Renal pelvis (tissue), 12 donors: ENCODE measurements at places on chromosomes 1 and 21.
A peak's percentile ranks its signal among the peaks of the same experiment; 100 is the strongest.

- DNase-seq: no peak
Measured at GRCh38 chr1:36871146-36871971, 163.0 kb downstream of the GRIK3 start.

DNA sequence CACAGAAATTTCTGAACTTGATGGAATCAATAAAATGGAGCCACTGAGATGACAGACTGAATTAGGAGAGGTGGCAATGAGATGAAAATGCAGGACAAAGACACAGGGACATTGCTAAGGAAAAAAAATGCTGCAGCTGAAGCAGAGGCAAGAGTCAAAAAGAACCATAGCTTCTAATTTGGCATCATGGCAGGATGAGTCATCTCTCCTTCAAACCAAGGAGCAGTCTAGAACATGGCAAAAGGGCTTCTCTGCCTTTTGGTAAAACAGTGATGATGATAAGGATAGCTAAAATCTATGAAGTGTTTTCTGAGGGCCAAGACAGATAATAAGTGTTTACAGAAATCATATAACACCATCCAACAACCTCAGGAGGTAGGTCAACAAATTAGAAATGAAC is 16.8 kb downstream of the SLC19A2 start:
- no peak for DNase-seq

GRCh38 chr1:97603776-97604175 is 317.1 kb downstream of the DPYD start:
- DNase-seq: peak; percentile 2

DNA sequence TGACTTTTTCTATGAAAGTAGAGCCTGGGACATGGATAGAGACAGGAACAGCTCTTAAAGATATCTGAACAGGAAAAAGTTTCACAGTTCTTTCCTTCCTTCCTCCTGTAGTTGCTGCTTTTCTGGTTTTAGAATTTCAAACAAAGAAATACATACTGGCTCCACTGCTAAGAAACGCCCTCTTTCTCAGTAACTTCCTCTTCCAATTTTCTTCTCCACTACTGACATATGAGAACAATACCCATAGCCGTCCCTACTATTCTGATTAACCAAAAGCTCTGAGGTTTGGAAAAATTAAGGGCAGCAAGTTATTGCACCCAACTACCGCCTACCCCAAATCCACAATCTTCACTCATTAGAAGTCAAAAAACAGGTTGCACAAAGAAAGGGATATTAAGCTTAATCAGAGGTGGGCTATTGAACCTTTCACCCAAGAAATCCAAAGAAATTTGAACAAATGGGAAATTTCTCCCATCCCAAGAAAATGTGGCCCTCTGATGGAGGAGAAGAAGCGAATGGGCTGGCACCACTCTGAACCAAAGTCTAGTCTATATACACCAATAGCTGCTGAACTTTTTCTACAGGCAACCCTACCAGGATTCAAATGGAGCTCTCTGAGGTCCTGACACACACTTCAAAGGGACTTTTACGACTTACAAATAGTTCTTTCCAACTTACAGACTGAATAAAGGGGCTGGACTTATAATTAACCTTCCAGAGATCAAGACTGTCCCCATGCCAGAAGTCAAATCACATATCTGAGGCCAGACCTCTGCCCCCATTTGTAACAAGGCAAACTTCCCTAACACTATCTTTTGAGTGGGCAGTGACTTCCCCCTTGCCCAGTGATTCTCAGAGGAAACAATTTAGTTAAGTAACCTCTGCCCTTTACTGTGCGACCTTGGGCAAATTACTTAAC is 1.7 kb downstream of the WASF2 start:
- DNase-seq: peak; percentile 31

DNA sequence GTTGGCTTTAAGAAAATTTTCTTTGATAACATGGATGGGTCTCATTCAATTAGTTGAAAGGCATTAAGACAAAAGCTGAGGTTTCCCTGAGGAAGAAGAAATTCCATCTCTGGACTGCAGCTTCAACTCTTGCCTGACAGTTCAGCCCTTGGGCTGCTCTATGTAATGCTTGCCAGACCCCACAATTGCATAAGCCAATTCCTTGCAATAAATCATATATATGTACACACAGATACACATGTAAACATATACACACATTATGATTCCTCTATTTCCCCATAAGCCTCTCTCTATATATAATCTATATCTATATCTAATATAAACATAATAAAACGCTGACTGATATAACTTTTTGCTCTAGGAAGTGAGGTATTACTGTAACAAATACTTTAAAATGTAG is 301.5 kb upstream of the PRMT6 start:
- no peak for DNase-seq

DNA sequence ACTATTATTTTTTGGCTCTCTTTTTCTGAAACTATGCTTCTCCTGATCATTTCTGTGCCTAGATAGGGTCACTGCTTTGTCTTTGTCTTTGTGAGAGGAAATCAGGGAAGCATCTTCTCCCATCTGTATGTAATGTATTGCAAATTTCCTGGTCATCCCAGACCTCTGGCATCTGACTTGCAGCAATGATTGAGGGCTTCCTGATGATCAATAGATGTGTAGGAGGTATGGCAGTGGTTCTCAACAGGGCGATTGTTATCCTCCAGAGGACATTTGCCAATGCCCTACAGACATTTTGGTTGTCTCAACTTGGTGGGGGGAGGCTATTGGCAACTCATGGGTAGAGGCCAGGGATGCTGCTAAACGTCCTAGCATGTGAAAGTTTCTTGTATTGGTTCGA is 64.7 kb downstream of the RGL1 start:
- no peak for DNase-seq

DNA sequence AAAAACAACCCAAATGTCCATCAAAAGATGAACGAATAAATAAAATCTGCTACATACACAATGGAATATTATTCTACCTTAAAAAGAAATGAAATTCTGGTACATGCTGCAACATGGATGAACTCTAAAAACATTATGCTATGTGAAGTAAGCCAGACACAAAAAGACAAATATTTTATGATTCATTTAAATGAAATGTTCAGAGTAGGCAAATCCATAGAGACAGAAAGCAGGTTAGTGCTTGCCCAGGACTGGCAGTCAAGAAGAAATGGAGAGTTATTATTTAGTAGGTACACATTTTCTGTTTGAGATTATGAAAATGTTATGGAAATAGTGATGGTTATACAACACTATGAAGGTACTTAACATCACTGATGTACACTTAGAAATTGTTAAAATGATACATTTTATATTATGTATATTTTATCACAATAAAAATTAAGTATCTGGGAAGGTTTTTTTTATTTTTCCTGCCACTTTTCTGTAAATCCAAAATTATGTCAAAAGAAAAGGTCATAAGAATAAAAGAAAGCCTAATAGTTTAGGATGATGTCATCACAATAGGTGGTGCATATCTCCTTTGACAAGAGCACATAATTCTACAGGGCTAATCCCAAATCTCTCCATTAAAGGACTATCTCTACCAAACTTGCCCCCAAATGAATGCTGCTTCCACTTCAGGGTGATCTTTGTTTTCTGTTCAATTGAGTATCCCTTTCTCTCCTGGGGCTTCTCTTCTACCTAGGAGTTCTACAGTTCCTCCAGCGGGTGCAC is 40.2 kb upstream of the FCER1A start:
- no peak for DNase-seq

- no peak for DNase-seq
Measured at GRCh38 chr1:160767395-160768294, 28.3 kb upstream of the LY9 start.

DNA sequence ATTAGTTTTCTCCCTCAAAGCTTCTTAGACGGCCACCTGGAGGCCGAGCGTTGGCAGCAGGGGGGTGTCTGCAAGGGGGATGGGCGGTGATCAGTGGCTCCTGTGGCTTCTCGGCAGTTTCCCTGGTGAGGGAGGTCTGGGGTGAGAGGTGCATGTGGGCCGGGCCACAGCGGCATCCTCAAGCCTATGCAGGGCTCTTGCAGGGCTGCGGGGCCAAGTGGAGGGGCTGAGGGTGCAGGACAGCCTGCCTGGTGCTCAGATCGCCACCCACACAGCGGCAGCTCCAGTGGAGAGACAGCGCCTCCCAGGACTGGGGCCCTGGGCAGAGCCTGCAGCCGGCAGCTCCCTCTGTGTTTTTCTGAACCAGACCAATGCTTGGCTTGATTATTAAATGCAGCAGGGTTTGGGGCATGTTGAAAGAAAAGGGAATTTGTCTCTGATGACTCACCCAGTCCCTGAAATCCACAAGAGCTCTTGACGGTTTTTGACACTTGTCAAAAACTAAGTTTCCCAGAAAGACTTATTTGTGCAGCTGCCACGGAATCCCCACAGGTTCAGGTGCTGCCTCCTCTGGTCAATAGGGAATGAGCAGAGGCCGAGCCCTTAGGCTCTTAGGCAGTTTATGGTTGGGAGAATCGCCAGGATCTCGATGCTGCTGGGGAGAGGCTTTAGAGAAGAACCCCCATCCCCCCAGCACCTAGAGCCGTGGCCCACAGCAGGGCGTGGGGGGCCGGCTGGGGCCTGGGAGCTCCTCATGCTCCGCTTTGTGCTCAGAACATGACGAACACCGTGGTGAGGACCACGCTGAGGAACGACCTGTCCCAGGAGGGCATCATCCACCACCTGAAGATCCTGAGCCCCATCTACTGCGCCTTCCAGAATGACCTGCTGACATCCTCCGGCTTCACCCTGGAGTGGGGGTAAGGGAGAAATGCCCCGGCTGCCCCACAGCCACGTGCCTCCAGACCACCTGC is 54.7 kb downstream of the UMODL1 start:
- DNase-seq: no peak

DNA sequence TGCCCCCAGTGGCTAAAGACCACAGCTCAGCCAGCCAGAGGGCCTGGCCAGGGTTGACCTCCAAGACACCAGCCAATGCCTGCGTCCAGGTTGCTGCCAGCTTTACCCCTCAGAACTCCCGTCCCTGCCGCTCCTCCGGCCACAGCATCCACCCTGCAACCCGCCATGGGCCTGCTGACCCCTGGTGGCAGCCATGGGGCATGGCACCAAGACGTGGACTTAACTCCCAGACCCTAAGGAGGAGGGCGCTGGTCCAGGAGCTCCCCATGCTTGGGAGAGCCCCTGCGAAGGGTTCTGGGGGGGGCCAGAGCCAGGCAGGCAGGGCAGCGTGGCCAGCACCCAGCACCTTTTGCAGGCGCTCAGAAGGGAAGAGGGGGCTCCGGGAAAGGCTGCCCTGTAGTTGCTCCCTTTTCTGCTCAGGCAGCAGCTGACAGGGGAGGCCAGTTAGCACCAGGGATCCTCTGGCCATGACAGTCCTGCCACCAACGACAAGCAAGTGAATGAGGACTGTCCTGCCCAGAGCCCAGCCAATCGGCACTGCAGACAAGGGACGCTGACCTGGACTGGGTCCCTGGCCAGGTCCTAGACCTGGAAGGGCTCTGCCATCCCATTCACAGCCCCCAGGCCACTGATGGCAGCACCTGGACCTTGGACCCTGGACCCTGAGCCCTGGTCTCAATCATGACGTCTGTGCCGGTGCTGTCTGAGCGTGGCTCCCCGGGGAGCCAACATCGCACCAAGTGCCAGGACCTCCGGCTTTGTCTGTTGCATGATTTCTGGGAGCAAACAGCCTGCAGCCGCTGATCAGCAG is 246.2 kb downstream of the NPHP4 start:
- DNase-seq: peak; percentile 57

DNA sequence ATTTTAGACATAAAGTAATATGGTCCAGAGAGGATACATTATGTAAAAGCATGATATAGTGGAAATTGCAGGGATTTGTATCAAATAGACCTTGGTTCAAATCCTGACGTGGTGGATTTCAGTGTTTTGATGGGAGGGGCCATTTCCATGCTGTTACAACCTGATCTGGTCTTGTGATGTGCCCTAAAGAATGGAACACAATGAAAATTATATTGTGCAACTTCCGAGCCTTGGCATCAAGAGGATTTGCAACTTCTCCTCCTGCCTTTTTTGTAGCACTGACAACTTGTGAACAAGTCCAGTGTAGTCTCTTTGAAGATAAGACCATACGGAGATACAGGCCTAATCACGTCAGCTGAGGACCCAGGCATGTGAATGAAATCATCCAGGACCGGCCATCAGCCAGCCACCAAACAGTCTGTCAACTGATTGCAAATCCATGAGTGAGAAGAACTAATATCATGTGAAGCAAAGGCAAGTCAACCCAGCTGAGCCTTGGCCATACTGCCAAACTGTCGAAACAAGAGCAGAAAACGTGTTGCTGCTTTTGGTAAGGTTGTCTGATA is 412.1 kb downstream of the DPYD start:
- DNase-seq: no peak

DNA sequence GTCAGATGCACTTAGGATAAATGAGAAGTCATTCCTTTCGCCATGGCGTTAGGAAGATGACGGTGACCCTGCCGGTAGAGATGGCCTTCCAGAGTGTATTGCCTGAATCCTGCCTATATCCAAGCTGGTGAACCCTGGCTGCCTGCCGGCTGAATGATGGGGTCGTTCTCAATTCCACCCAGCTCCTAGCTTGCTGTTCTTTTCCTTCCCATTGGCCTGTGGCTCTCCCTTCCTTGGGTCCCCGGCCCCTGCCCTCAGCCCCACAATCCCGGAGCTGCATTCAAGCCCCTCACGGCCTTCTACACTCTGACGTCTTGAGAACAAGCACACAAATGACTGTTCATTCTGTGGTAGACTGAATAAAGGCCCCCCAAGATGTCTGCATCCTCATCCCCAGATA is 28.2 kb upstream of the ZBTB21 start:
- no peak for DNase-seq

DNA sequence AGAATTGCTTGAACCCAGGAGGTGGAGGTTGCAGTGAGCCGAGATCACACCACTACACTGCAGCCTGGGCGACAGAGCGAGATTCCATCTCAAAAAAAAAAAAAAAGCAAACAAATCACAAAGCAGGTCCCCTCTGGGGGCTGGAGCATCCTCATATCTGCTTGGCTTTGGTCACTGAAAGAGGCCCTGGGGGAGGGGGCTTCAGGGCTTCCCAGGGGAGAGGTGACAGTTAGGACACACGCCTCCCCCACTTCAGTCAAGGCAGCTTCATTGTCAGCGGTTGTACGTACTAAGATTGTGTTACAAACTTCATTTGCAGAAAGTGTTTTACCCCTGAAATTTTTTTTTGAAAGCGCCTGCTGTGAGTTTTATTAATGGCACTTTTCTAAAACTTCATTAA is 130.5 kb downstream of the DHRS3 start:
- no peak for DNase-seq
